ENCODE measurements at places on chromosomes 6 and 20. TPM values are rescaled to one million over a fixed set of nuclear protein-coding genes. Genes with fewer than 3 reads are reported as not detected.

The PRICKLE4 gene
- total RNA-seq, result not detected

The ZNF831 gene
- 7.0 TPM for total RNA-seq

The NKX2-2 gene
- not detected for total RNA-seq

The HLA-DPA1 gene
- 11.5 TPM for total RNA-seq

The COL12A1 gene
- total RNA-seq, result 0.02 TPM

The BTN3A1 gene
- total RNA-seq, result 31.4 TPM

The GCNT2 gene
- total RNA-seq, result 2.2 TPM

The MOCS3 gene
- 3.1 TPM for total RNA-seq

The MYB gene
- total RNA-seq, result 29.2 TPM

The CYP39A1 gene
- total RNA-seq, result not detected

The ASF1A gene
- 28.6 TPM for total RNA-seq

The MAP7 gene
- 3.1 TPM for total RNA-seq

The C20orf141 gene
- total RNA-seq, result not detected

The FAM162B gene
- not detected for total RNA-seq

The PAK5 gene
- total RNA-seq, result not detected

The R3HDML gene
- total RNA-seq, result not detected

The TAF8 gene
- 53.1 TPM for total RNA-seq

The PDE7B gene
- 0.73 TPM for total RNA-seq

The SERPINB6 gene
- 36.2 TPM for total RNA-seq

The RWDD1 gene
- total RNA-seq, result 40.0 TPM

The RSPH9 gene
- not detected for total RNA-seq

The HAO1 gene
- total RNA-seq, result not detected

The SEL1L2 gene
- total RNA-seq, result not detected

The PYGB gene
- total RNA-seq, result 18.0 TPM

The APOM gene
- 3.4 TPM for total RNA-seq

The RHAG gene
- not detected for total RNA-seq

The FRK gene
- total RNA-seq, result 0.02 TPM

All from activated CD4-positive, alpha-beta T cell treated with anti-CD3 and anti-CD28 coated beads for 36 hours (primary cell).